Hippocampal formation (tissue), 2 donors: ENCODE measurements at places on chromosomes 4 and X.
A peak's percentile ranks its signal among the peaks of the same experiment; 100 is the strongest.

DNA sequence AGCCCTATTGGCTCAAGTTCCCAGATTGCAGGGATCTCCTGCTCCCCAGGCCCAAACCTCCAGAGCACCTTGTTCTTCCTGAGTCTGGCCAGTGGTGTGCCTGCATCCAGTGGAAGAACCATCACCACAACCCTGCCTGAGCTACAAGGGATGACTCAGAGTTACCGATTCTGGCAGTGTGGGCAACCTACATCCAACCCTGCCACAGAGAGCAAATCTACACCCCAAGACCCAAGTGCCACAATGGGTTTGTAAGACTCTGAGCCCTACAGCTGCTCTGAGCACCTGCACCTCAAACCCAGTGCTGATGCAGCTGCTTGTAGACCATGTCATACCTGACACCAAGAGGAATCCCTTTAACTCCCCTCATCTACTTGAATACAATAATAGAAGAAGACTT, 110.0 kb downstream of the SOWAHB start:
- no peak for DNase-seq

DNA sequence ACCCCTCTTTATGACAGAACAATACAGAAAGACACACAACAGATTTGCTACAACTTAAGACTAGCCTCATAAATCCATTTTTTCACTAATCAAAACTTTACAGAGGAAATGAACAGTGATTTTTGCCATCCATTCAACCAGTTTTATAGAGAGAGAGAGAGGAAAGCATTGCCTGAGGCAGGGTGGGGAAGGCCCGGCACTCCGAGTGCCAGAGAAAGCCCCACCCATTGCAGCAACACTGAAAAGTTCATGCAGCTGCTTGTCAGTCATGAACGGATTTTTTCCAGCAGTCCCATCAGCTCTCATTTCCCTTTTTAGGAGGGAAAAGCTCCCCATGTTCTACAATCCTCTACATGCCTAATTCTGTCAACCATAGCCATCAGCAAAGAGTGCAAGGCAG, 236.9 kb downstream of the CHIC1 start:
- DNase-seq, result no peak

GRCh38 chrX:150338615-150339014, 24.5 kb upstream of the MAMLD1 start:
- DNase-seq, result no peak

- DNase-seq, result no peak
These were observed 367.8 kb downstream of the GASK1B start for GRCh38 chr4:157804986-157805385.

DNA sequence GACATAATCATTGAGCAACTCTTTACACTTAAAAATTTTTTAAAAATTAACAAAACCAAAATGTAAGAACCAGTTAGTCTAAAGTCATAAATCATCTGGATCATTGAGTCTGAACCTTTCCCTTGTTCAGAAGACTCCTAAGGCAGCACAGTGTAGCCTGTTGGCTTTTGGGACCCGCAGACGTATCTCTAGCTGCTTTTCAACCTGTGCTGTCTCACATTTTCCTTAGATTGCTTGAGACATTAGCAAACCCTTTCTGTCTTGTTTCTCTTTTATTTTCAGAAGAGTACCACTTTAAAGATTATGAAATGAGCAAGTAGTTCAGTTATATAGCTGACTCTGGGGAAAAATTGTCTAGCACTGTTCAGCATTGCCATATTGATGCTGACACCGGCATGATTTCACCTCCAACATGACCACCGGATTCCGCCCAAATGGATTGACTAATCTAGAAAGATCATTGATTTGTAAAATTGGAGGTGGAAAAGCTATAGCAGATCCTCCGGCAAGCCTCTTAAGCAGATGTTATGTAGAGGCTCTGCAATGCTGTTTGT, 8.9 kb downstream of the TCEANC start:
- no peak for DNase-seq

DNA sequence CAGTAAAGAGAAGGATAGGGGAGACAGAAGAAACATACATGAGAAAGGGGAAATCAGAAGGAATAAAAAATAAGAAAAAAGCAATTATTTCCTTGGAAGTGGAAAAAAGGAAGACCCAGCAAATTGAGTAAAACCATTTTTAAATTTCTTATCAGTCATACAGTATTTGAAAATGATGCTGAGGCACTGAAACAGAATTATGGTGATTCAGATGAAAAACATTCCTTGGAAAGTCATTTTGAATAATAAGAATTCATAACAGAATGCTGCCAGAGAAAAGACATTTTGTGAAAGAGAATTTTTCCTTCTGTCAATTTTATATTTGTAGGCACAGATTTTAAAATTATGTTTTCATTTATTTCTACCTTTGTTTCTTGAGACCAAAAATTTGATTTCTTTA, 895.5 kb upstream of the EPHA5 start:
- no peak for DNase-seq

DNA sequence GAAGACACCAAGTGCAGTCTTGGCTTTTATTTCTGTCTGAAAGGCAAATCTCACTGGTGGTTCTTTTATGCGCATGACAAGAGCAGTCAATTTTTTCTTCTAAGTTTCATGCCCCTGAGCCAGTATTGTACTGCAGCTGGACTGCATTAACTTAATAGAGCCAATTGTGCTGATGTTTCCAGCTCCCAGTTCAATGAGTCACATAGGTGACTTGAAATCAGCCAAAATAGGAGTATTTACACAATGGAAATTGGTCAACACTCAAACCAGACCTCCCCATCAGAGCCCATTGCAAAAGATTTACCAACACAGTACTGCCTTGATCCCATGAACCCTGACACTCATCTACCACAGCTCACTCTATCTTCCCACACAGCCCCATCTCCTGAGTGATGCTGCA, 100.3 kb upstream of the GUCY1A1 start:
- DNase-seq, result no peak

- DNase-seq, result no peak
These were observed 275.2 kb downstream of the TENM3 start for GRCh38 chr4:182518421-182518820.

DNA sequence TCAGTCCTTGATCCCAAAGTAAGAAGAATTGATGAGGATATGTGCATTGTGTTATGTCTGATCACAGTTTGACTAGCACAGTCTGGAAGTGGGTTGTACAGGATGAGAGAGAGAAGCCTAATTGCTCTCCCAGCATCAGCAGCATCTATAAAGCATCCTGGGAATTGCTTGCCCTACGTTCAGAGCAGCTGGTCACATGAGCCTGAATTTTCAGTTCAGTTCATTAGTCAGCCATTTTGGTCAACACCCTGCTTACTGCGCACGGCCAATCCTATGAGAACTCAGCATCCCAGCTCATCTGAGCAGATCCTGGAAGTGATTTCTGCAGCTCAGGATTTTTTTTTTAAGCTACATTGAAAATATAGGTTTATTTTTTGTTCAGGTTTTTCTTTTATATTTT, at the start of gene RUFY3:
RUFY3 (plus strand) TSS at position 218 of the 400 bp plus-strand sequence. CDS start 610 bp downstream, outside the sequence.
- peak; percentile 97 for DNase-seq

DNA sequence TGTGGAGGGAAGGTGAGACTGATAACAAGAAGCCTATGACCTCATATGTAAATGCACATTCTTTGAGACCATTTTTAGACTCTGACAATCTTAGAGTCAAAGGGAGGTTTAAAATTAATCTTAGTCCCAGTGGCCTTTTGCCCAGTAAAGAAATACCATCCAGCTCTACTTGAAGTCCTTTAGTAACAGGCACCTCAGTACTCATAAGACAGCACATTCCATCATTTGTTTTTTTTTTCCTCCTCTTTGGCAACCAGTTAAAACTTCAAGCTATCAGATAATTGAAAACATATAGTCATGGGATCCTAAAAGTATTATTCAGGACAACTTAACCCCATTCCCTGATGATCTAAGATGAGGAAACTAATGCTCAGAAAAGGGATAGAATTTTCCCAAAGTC, 4.6 kb downstream of the EDA2R start:
- no peak for DNase-seq

- DNase-seq, result no peak
These were observed 438.1 kb downstream of the INPP4B start for GRCh38 chr4:142408003-142408441.

GRCh38 chrX:43707812-43708548, 51.9 kb downstream of the MAOA start:
- DNase-seq, result no peak

GRCh38 chr4:114782415-114783214, 184.0 kb downstream of the UGT8 start:
- no peak for DNase-seq

DNA sequence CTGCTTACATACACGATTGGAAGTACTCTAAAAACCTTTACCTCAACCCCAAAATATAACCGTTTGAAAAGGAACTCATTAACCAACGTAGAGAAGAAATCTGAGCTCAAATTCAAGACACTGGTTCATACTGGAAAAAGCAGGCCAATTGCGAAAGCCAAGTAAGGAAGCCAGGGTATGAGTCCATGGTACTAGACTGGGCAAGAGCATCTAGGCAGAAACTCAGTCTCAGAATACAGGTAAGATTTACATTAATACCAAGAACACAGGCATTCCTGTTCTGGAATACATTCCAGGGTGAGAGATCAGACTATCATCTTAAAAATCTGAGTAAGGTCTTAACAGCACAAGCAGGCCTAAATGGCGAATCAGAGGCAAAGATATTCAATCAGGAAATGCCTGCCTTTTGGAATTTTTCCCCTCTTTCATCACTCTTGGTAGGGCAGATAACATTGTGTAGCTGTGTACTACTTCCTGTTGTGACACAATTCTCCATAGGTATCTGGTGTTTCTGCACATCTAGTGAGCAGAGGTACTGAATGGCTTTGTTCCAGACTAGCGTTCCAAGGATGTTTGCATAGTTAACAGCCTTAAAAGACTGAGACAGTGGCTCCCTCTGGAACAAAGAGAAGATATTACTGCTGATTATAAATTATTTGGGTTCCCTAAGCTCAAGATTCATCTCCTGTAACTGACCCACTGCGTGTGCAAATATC, 311.3 kb downstream of the PCDH19 start:
- no peak for DNase-seq

- no peak for DNase-seq
These were observed 425.1 kb downstream of the GBA3 start for GRCh38 chr4:23117826-23118225.

DNA sequence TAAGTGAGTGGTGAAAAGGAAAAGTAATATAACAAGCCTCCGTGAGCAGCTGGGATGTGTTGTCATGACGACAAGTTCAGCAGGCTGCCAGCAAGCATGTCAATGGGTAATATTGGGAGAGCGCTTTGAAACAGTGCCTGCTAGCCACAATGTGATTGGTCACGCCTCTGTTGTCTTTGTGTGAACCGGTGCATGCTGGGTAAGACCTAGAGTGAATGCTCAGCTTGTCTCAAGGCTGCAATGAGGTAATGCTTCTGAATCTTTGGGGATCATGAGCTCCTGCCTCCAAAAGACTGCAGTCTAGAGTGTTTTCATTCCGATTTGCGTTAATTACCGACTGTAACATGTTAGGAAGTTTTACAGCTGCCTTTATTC, 54.9 kb downstream of the STOX2 start:
- DNase-seq, result peak; percentile 90

- no peak for DNase-seq
These were observed 2.8 kb downstream of the KIT start for GRCh38 chr4:54660591-54660990.

DNA sequence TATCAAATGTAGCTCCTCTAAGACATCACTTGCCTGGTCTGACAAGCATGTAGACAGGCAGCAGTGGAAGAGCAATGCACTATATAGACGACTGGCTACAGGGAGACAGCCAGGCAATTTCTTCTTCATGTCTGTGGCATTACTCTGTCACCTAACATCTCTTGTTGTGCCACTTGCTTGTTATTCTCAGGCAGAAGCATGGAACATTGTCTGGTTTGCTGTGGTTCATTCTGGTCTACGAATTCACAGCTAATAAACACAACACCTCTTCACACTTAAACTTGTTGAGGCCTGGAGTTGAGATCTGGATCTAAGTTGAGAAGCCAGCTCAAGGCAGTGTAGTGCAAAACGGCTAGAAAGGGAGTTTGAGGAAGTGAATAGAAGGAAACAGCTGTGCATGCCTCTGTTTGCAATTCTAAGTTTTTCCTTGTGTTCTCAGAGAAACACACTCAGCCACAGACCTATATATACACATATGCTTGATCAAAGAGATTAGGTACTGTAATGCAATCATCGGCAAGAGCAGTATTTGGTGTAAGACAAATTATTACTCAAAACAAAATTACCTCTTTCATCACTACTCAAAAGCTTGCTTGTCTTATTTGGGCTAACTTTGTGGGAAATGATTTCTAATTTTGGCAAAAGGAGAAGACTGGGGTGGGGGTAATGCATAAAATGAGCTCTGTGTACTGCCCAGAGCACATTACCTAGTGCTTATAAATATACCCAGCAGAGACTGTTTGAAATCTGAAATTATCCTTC, 243.8 kb downstream of the PPP3CA start:
- DNase-seq, result peak; percentile 64

DNA sequence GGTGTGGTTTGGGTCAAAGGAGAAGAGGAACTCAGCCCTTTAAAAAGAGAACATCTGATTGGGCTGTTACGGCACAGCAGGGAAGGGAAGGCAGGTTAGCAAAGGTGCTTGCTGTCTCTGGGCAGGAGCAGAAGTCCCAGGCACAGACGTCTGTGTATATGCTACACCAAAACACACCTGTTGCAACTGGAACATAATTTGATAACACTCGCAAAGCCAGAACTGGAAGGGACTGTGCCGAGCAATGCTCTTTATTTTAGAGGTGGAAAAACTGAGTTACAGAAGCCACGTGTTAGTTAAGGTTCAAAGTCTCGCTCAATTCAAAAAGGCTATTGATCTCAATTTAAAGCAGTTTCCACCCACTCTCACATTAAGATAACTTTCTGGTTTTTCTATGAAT, 2.2 kb upstream of the FAM114A1 start:
- no peak for DNase-seq
